ENCODE measurements at places on chromosomes 4 and X.

- no peak for DNase-seq
Measured at GRCh38 chrX:27715610-27716009, 92.2 kb upstream of the MAGEB10 start.

DNA sequence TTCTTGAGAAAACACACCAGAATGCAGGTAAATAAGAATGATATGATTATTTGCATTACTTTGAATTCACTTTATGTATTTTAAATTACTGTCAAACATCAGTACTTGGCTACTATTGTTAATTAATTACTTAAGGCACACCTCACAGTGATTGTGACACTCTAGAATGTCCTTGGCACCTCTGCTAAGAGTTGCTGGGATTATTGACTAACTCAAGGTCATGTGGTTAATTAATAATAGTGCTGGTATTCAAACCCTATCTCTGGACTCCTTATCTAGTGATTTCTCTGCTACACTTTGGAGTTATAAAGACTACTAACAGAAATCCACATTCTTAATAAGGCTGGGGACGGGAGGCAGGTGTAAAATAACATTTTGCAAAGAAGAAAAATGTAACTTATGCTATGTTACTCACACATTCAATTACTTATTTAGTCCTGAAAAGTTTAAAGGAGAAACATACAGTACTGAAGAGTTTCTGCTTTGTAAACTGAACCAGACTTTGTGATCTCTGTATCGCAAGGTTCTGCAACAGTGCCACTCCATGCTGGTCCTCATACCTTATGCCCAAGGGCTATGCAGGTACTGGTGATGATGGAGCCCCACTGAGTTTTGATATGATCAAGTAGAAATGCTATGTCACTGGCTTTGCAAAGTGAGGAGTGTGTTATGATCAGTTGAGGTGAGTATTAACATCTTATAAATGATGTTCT lies 242.7 kb downstream of the MID1IP1 start:
- DNase-seq = no peak

DNA sequence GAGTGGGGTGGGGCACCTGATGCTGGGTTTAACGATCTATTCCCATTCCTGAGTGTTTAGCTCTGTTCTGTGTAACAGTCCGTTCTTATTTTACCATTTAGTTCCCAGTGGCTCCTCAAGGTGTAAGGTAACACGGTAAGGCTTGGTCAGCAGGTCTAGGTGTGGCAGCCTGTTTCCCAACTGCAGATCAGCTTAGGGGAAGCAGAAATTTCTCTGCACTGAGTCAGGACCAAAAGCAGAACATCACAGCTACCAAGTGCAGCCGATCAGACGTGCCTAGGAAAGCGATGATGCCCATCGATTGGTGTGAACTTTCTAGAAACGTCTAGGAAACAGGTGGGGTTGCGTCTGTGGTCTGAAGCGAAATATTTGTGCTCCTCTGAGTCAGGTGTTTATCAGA lies 240.1 kb downstream of the STIM2 start:
- no peak for DNase-seq

GRCh38 chr4:98199247-98199646 lies 56.0 kb upstream of the STPG2 start:
- DNase-seq = no peak

- DNase-seq = no peak
Measured at GRCh38 chr4:11814758-11815157, 386.1 kb upstream of the HS3ST1 start.

DNA sequence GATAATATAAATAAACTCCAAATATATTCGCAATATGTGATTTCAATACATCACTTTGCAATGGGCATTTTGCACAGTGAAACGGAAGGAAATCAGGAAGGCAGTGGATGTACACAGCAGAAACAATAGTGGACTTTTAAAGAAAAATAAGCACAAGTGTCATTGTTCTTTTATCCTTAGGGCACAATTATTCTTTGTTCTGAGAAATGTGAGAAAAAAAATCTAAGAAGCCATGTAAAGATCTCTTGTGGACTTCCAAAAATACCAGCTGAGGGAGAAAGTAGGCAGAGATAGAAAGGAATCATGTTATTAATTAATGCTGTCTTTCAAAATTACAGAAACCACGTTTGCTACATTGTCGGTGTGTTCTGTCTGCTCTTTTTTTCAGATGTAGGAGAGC lies 17.6 kb upstream of the PRRG1 start:
- no peak for DNase-seq

GRCh38 chr4:139633195-139633594 lies 32.4 kb upstream of the MGST2 start:
- DNase-seq = no peak

GRCh38 chrX:107710617-107711391 lies 64.8 kb downstream of the TSC22D3 start:
- peak; percentile 57 for DNase-seq

DNA sequence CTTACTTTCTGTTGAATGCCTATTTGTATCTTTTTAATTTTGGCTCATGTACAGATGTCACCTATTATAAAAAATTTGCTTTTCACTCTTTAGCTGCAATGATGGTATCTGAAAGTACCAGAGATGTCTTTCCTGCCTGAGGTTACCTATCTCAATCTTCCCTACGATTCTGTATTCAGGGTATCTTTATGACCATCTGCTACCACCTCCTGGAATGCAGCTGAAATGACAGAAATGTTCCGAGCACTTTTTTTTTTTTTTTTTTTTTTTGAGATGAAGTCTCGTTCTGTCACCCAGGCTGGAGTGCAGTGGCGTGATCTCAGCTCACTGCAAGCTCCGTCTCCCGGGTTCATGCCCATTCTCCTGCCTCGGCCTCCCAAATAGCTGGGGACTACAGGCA lies 136.4 kb downstream of the REPS2 start:
- peak; percentile 19 for DNase-seq

DNA sequence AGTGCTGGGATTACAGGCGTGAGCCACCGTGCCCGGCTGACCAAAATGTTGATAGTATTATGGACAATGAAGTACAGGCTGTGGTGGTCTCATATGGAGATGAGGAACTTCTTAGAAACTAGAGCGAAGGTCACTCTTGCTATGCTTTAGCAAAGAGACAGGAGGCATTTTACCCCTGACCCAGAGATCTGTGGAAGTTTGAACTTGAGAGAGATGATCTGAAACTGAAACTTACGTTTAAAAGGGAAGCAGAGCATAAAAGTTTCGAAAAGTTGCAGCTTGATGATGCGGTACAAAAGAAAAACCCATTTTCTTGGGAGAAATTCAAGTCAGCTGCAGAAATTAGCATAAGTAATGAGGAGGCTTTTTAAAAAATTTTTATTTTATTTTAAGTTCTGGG lies 8.5 kb upstream of the CTAG2 start:
- DNase-seq = no peak

DNA sequence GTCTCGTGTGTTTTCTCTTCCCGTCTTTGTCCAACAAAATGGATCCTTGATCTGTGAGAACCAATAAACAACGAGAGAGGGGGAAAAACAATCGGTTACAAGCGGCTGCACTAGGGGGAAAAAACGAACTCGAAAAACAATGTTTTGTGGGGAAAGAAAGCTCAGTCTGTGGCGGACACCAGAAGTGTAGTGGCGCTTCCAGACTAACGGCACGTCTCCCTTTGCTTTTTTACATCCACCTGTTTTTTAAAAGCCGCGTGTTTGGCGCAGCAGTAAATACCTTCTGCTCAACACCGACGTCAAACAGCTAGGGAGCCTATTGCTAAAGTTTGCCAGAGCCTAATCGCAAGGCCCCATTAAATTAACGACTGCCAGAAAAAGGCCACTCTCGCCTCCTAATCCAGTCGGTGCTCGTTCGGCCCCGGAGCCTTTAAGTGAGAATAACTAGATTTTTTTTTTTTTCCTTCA lies 3.3 kb downstream of the NKX6-1 start:
- DNase-seq = no peak

GRCh38 chr4:6561706-6562371 lies 13.2 kb upstream of the MAN2B2 start:
- DNase-seq = no peak

- DNase-seq = no peak
Measured at GRCh38 chr4:2067446-2068197, 8.5 kb downstream of the NAT8L start.

- DNase-seq = no peak
Measured at GRCh38 chrX:149908308-149908707, 21.1 kb upstream of the HSFX4 start.

- no peak for DNase-seq
Measured at GRCh38 chr4:142404191-142404611, 441.9 kb downstream of the INPP4B start.
